ENCODE measurements at places on chromosomes 13 and 19.
A peak's percentile ranks its signal among the peaks of the same experiment; 100 is the strongest.

GRCh38 chr19:44540736-44541135 lies 11.3 kb upstream of the CEACAM20 start:
- DNase-seq = no peak

DNA sequence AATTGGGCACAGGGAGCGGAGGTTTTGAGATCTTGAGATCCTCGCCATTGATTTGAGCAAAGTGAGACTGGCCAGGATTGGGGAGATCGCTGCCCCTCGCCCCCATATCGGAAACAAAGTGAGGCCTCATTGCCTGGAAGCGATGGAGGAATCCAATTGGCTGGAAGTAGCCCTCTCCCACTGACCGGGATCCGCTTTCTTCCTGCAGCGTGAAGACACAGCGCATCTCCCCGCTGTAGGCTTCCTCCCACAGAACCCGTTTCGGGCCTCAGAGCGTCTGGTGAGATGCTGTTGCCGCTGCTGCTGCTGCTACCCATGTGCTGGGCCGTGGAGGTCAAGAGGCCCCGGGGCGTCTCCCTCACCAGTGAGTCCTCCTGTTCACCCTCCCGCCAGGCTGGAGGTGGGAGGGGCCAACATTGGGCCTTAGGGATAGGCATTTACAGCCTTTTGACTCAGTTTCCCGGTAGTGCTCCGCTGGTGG lies 438 bp downstream of the PRKCSH start:
- peak; percentile 43 for DNase-seq

GRCh38 chr19:33872445-33873320 lies 76.0 kb downstream of the KCTD15 start:
- no peak for DNase-seq

DNA sequence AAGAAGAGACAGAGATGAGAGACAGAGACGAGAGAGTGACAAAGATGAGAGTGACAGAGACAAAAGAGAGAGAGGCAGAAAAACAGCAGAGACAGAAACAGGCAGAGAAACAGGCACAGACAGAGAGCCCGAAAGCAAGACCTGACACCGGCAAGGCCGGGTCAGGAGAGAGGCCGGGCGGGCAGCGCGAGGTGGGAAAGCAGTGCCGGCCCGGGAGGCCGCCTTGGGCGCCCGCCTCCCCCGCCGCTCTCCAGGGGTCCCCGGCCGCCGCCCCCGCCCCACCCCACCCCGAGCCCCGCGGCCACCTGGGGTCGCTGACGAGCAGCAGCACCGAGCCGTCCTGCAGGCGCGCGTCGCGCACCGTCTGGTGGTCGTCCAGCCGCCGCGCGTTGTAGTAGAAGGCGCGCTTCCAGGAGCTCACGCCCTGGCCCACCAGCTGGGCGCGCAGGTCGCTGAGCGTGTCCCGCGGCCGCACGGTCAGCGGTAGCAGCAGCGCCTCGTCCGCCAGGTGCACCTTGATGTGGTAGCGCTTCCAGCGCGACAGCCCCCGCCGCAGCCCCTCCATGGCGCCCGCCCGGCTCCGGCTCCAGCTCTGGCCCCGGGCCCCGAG lies at the start of gene TINCR:
TINCR (minus strand) TSS at position 594 of the 610 bp plus-strand sequence.
- no peak for DNase-seq

DNA sequence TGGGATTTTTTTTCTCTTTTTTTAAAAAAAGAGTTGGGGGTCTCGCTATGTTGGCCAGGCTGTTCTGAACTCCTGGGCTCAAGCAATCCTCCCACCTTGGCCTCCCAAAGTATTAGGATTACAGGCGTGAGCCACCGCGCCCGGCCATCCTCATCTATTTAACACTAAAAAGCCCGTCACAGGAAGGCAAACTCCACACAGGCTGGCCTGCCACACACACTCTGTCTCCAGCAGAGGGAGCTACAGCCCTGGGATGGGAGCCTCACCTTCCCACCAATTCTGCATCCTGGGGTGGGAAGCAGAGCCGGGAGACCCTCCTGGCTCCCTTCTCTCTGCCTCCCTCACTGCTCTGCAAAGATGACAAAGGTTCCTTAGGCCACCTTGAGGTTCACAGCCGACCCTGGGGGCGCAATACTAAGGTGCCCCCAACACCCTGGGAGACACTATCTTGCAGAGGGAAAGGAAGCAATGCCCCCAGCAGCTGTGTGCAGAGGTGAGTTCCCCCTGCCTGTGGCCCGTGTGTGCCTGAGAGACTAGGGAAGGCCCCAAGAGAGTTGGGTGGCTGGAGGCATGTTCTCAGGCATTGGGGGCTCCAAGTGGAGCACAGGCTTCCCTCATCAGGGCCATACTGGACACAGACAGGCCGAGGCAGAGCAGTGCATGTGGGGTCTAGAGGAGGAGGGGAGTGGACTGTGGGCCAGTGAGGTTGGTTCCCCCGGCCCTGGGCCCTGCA lies 27.4 kb upstream of the TIMM44 start:
- DNase-seq = peak; percentile 44

GRCh38 chr19:4361152-4362046 lies 18.0 kb downstream of the MPND start:
- DNase-seq = no peak

DNA sequence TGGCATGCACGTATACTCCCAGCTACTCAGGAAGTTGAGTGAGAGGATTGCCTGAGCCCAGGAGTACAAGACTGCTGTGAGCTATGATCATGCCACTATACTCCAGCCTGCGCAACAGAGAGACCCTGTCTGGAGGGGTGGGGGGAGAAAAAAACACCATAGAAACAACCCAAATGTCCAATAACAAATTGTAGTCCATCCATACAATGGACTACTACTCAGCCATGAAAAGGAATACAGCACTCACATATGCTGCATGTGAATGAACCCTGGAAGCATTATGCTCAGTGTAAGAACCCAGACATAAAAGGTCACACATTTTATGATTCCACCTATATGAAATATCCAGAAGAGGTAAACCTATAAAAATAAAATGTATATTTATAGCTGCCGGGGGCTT lies 42.3 kb downstream of the CD320 start:
- no peak for DNase-seq

- DNase-seq = no peak
These were observed 26.9 kb downstream of the SMARCA4 start for GRCh38 chr19:10987571-10988297.

DNA sequence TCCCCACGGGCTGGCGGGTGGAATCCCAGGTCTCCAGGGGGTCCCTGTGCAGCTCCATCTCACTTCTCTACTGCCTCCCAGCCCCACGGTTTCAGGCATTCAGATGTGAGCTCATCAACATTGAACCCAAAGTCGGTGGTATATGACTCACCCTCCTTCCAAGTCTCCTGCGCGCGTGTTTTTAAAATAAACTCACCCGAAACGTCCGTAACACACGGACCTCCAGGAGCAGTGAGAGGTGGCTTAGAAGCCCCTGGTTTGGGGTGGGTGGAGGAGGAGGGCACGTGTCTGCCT lies 14.0 kb upstream of the CRTC1 start:
- no peak for DNase-seq

GRCh38 chr19:45779231-45780145 lies 2.8 kb downstream of the DMPK start:
- peak; percentile 91 for DNase-seq

DNA sequence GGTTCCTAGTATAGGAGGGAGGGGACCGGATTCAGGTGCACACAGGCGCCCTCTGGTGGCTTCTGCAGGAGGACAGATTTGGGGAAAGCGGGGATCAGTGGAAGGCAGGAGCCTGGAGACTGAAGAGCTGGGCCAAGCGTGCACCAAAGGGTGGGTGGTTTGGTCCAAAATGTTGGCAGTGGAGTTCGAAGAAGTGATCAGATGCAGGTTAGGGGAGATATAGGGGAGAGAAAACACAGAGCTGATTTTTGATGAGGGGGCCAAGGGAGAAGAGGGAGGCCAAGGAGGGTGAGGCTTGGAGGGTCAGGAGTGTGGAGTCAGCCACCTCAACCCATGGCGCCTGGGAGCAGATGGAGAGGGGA lies 6.8 kb upstream of the CARM1 start:
- peak; percentile 92 for DNase-seq

DNA sequence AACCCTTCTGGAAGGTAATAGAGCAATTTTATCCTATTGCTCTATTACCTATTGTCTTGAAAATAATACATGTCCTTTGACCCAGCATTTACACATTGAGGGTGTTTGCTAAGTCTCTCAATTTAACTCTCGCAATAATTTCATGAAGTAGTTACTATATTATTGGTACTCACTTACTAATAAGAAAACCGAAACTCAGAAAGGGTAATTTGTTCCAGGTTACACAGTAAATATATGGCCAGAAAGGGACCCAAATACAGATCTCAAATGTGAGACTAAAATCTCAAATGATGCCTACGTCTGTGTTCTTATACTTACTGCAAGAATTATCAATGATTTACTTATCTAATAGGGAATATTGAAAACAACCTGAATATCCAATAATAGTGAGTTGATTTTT lies 29.7 kb upstream of the FAM216B start:
- DNase-seq = no peak

GRCh38 chr19:771332-771785 lies 20.4 kb downstream of the MISP start:
- peak; percentile 38 for DNase-seq

- DNase-seq = no peak
These were observed 28.3 kb upstream of the CEBPG start for GRCh38 chr19:33345163-33345562.

DNA sequence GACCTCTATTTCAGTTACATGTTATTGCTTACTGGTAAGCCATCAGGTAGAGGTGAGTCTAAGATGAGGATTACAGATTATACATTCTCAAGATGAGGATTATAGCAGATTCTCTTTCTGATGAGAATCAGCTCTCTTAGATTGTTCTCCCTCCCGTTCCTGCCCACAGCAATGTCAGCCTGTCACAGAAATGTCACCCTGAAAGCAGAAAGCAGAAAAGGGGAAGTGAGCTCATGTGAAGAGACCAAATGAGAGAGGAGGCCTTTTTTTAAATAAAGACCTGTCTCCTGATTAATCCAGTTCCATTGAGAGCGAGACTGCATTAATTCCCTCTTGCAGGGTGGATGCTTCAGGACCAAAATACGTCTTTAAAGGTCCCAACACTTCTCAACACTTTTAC lies 445.6 kb downstream of the KCTD12 start:
- no peak for DNase-seq

DNA sequence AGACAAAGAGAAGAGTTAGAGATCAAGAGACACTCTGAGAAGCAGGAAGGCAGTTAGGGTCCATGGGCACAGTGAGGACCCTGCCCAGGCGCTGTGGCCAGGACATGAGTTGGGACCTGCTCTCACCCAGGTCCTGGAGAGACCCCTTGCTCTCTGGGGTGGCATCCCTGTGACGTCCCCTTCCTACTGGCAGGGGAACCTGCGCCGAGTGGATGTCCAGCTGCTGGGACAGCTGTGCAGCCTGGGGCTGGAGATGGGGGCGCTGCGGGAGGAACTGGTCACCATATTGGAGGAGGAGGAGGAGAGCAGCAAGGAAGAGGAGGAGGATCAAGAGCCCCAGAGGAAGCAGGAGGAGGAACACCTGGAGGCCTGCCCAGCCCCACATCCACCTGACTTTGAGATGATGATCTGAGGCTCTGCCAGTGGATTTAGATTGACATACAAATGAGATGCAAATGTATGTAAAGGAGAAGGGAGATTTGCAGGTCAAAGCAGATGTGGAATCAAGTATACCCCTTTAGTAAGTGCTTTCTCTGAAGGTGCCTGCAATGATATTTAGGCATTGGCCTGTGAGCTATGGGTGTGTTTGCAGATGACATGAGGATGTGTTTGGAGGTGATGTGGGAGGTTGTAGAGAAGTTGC lies 978 bp downstream of the ERICH4 start:
- DNase-seq = no peak

DNA sequence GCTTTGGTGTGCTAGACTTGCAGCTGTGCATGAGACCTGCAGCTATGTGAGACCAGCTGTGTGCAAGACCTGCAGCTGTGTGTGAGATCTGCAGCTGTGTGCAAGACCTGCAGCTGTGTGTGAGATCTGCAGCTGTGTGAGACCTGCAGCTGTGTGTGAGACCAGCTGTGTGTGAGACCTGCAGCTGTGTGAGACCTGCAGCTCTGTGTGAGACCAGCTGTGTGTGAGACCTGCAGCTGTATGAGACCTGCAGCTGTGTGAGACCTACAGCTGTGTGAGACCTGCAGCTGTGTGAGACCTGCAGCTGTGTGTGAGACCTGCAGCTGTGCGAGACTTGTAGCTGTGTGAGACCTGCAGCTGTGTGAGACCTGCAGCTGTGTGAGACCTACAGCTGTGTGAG lies 6.7 kb upstream of the DCUN1D2 start:
- no peak for DNase-seq

DNA sequence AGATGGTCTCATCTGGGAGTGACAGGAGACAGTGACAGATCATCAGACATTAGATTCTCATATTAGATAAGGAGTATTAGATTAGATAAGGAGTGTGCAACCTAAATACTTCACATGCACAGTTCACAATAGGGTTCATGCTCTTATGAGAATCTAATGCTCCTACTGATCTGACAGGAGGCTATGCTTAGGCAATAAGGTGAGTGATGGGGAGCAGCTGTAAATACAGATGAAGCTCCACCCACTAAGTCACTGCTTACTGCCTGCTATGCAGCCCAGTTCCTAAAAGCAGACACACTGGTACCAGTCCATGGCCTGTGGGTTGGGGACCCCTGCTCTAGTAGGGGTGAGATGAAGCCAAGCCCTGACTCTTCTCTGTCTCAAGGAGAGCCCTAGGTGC lies 10.0 kb upstream of the IGFL3 start:
- DNase-seq = no peak

DNA sequence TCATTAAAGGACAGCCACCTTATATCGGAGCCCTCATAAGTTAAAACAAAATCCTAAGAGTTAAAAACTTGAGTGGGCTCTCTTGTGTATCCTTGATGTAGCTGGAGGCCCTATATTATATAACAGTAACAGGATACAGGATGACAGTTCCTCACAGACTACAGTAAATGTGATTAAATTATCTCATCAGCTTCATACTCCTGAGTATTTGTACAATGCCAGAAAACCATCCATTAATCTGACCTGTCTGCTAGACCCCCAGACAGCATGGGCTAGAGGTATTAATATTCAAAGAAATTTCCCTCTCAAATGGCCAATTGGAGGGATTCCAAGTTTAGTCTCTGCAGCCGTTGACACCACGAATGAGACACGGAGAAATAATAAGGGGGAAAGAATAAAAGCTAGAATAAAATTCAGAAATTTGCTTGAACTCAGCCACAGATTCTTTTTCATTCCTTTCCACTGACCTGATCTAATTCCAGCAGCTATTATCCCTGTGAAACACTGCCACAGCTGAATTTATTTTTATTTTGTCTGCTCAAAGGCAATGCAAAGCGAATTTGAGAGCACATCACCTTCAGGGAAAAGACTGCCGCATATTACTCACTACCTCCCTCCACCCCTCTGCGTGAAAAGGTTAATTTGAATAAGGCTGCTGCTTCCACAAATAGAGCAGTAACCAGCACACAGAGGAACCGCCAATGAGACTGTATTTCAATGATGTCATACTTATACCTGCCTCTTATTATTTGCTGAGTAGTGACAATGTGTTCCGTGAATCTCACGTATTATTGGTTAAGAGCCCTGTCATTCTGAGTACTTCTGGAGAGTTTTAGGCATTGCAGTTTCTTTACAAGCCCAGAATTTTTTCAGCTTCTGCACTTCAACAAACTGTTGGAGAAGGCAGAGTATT lies 155.9 kb upstream of the KLF12 start:
- DNase-seq = peak; percentile 80

GRCh38 chr13:26186995-26187394 lies 35.1 kb downstream of the RNF6 start:
- no peak for DNase-seq

GRCh38 chr19:48477698-48478338 lies 8.6 kb downstream of the CYTH2 start:
- DNase-seq = no peak

Data from RWPE1 (cell line).